AG09309 (cell line): ENCODE measurements at places on chromosomes 3 and 15.

- no peak for DNase-seq
Observed at GRCh38 chr3:19945969-19946831, 697 bp upstream of the RAB5A start.

- DNase-seq, result no peak
Observed at GRCh38 chr3:118766306-118766669, 268.4 kb downstream of the IGSF11 start.

- no peak for DNase-seq
Observed at GRCh38 chr3:9324944-9325343, 37.9 kb upstream of the THUMPD3 start.

- DNase-seq, result no peak
Observed at GRCh38 chr3:61687206-61687605, 125.8 kb downstream of the PTPRG start.

- no peak for DNase-seq
Observed at GRCh38 chr15:74433592-74434262, at the start of gene SEMA7A. Gene SEMA7A, minus strand, starts transcription at chr15:74433958. Its CDS starts 40 bp downstream, at chr15:74433918.

DNA sequence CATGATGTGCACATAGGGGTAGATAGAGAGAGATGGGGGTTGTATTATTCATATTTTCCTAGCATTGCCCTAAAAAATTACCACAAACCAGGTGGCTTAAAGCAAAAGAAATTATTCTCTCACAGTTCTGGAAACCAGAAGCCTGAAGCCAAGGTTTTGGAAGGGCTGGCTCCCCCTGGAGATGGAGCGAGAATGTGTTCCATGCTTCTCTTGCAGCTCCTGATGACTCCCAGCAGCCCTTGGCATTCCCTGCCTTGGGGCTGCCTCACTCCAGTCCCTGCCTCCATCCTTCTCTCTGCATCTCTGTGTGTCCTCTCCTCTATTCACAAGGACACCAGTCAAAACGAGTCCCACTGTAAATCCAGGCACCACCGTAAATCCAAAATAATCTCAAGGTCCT is 91.5 kb upstream of the FAM174B start:
- DNase-seq, result no peak

GRCh38 chr3:61173676-61174075 is 77.6 kb downstream of the FHIT start:
- DNase-seq, result no peak

GRCh38 chr15:99239545-99240198 is 9.7 kb downstream of the TTC23 start:
- no peak for DNase-seq

DNA sequence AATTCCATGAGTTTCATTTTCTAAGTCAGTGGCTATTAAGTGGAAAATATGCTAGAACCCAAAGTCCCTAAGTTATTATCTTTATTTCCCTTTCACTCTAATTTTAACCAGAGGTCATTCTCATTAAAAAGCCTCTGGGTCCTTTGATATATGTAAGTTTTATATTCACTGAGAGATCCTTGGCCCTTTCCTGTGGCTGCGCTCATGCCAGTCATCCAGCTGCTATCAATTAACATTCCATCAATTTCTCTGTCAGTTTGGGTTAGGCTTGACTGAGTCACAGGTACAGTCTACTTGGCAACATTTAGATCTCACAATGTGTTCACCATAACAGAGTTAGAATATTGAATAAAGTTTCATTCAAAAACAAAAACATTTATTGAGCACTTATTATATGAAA is 58.0 kb upstream of the FBN1 start:
- DNase-seq, result peak; percentile 89

DNA sequence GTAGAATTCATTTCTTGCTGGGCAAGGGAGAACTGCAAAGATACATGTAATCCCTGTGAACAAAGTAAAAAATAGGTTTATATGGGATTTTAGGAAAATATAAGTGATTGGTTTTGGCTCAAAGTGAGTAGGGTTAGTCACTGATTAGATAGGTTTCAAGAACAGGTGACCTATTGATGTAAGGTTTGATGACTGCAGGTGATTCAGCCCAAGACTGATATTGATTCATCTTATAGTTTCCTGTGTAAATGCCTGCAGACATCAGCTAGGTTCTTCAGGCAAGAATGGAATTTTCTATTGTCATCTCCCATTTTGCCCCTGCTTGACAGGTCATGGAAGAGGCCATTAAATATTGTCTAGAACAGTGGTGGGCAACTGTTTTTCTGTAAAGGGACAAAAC is 23.9 kb upstream of the ARID3B start:
- DNase-seq, result no peak

DNA sequence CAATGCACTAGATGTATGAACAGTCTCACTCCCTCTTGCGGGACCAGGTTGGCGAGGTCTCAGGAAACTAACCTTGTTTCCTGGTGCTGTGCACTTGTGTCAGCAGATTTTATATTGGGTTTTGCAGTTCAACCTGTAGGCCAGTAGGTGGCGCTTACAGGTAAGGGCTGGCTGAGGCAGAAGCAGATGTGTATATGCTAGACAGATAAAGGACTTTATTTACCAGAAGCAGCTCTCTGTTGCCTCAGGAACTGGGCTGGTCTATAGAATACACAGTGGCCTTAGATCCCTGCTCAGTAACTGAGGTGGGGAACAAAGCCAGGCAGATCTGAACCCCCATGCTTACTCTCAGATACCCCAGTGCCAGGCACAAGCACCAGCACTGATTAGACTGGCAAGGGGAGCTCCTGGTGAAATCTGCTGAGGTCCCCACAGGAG is 296.8 kb downstream of the DOCK3 start:
- no peak for DNase-seq

DNA sequence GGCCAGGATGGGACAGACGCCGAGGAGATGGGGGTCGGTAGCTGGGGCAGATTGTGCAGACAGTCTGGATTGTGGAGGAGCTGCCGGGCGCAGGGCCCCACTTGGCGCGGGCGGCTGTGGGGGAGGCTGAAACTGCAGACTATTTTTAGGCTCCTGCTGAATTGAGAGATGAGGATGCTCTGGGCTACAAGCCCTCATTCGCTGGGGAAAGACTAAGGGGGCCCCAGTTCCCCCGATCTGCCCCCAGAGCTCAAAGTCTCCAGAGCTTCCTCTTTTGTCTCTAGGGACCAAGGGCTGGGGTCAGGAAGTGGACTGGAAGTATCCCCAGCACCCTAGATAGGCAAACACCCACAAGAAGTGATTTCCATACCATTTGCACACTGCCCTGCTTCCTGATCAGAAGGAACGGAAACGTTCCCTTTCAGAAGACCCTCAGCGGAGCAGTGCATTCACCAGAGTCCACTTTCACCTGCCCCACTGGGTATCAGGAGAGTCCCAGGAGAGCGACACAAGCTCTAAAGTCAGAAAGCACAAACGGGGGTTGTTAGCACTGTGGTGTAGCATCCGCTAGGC is 29.7 kb downstream of the SEMA7A start:
- no peak for DNase-seq

- no peak for DNase-seq
Observed at GRCh38 chr15:99564221-99565048, 1.3 kb upstream of the MEF2A start.
